ENCODE measurements at places on chromosomes 1 and 21. TPM values are rescaled to one million over a fixed set of nuclear protein-coding genes. Genes with fewer than 3 reads are reported as not detected.

C8A gene
- not detected for total RNA-seq

SPRR2F gene
- total RNA-seq, result not detected

ELAVL4 gene
- 0.13 TPM for total RNA-seq

AADACL3 gene
- not detected for total RNA-seq

PADI1 gene
- total RNA-seq, result not detected

CFHR2 gene
- not detected for total RNA-seq

SLC45A3 gene
- 1.3 TPM for total RNA-seq

OPRD1 gene
- total RNA-seq, result not detected

PHLDA3 gene
- total RNA-seq, result 159 TPM

RGS13 gene
- total RNA-seq, result 0.22 TPM

LYPD8 gene
- total RNA-seq, result not detected
